ENCODE measurements at places on chromosomes 2 and 18.

DNA sequence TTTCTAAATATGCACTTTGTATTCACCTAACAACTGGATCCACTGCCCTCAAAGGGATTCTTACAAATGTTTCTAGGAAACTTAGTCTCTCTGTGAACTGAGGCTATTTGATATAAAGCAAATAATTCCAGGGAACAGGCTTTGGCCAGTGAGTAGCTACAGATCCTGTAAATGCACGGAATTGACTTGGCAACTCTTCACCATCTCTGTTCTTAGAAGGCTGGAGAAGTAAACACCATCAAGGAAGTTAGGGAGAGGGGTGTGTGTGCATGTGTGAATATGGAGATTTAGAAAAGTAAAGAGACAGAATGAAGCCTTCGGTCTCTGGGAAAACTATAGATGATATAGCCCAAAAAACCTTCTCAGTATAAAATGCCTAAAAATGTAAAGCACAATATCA lies 10.7 kb downstream of the CIDEA start:
- DNase-seq: no peak

- DNase-seq: no peak
Measured at GRCh38 chr2:16185801-16186272, 245.5 kb downstream of the MYCN start.

DNA sequence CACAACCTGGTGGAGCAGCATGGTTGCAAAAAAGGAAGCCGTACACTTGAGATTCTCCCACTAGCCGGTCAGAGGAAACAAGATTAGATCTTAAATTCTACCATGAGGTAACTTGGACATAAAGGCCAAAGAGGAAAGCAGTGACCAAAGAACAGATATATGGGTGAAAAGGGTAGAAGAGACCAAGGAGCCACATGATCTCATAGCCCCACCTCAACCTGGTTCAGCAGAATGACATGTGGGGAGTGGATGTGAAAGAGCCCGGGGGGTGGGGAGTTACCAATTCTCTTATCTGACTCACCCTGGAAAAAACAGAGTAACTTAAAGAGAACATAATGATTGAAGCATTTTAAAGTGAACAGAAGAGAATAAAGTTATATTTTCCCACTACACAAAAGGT lies 683.0 kb downstream of the DSC3 start:
- DNase-seq: no peak

- no peak for DNase-seq
Measured at GRCh38 chr2:219557791-219558785, 13.3 kb downstream of the OBSL1 start.

DNA sequence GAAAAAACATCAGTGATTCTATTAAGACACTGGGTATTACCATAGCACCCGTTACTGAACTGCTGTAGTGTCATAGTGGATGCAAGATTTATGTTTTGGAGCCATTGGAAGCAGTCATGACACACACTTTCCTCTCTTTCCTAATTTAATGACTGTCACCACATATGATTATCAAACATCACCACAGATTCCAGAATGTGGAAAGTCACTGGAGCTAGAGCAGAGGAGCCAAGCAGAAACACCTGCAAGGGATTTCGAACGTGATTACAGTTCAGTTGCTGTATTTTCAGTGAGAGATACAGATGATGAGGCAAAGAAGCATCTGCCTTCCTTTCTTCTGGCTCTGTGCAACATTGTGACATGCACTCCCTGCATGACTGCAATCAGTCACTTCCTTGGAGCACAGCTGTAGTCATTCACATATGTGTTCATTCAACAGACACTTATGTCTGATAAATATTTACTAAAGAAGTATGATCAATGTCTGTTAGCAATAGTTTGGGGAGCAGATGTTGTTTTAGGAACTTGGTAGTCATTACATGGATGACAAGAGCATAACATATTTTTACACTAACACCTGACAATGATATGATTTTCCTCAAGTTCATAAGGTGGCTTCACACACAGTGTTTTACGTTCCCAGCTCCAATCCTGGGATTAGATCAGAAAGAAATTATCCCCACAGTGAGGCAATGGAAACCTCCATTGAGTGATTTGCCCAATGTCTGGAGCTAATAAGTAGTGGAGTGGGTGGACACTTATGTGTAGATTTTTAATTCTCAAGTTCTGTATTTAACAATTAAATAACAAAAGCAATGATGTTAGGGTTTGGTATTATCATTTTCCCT lies 416.6 kb downstream of the PLCL1 start:
- DNase-seq: no peak

DNA sequence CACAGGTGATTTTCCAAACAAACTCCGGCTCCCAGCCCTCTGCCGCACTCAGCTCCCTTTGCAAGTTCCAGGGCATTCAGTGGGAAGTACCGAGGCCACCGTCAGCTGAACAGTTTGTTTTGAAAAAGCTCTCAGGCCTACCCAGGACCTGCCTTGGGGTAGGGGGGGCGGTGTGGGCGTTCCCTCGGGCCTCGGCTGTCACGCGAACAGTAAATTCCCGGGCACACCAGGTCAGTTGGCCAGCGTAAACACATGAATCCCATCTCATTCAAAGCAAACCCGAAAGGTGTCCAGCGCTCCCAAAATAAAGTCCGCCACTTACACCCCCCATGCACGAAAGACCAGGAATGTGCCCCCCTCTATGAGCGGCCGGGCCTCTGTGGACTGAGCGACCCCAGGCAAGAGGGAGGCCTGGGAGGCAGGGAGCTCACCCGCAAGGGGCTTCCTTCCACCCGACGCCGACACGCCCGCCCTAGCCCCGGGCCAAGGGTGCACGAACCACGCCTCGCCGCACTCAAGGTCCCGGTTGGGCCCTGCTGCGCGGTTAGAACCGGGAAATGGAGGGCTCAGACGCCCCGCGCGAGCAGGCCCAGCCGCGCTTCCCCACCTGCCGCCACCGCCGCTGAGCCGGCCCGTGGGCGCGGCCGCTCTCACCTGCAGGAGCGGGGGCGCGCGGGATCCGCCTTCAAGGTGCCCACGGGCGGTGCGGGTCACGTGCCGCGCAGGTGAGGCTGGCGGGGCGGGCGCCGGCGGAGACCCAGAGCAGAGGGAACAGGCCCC lies at the start of gene WDSUB1:
WDSUB1 (minus strand) TSS at position 775 of the 780 bp plus-strand sequence. CDS start 3,634 bp downstream, outside the sequence.
- no peak for DNase-seq

DNA sequence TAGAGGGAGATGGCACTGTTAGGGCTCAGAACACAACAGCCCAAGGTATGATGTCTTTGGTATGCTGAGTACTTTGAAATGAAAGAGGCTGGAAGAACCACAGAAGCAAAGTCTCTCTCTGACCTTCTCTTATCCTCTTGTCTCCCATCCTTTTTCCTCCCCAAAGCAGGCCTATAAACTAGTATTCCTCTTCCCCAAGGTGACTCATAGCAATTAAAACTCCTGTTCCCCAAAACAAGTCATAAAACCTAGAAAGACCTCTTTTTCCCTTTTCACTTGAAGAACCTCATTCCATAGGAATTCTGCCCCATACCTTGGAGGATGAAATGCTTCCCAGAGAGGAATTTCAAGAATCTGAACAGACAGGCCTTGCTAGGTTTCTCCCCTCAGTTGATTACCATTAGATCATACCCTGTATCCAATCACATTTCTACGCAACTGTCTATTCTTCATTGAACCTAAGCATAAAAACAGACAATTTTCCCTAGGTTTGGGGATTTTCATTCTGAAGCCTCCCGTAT lies 25.7 kb downstream of the MDH1 start:
- no peak for DNase-seq

- no peak for DNase-seq
Measured at GRCh38 chr2:203077451-203077850, 62.8 kb downstream of the NBEAL1 start.

- no peak for DNase-seq
Measured at GRCh38 chr2:30482011-30482410, 35.0 kb downstream of the LCLAT1 start.

GRCh38 chr2:240482141-240482540 lies 46.7 kb downstream of the GPC1 start:
- DNase-seq: no peak

DNA sequence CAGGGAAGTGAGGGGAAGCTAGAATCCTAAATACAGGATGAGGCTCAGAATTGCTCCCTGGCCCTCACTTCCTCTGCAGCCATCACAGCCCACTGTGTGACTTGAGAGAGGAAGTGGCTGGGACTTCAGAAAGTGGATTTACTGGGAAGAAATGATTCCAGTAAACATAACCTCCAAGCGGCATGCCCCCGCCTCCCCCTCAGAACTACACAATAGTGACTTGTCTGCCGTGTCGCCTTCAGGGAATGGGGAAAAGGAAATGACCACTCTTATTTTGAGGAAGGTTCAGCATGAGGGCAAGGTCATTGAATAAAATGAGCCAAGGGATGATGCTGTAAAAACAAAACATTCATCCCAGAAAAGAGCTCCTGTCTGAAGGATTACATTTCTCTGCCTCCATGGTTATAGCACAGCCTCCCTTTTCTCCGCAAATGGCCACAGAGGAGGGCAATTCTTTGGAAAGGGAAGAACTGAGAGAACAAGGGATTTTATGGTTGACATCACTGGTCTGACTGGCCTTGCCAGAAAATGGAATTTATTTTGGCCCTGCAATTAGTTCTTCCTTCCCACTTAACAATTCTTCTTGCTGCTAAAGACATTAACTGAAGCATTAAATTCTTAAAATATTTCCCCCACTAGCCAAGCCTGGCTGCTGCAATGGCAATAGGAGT lies 78.9 kb upstream of the DAPL1 start:
- DNase-seq: no peak

DNA sequence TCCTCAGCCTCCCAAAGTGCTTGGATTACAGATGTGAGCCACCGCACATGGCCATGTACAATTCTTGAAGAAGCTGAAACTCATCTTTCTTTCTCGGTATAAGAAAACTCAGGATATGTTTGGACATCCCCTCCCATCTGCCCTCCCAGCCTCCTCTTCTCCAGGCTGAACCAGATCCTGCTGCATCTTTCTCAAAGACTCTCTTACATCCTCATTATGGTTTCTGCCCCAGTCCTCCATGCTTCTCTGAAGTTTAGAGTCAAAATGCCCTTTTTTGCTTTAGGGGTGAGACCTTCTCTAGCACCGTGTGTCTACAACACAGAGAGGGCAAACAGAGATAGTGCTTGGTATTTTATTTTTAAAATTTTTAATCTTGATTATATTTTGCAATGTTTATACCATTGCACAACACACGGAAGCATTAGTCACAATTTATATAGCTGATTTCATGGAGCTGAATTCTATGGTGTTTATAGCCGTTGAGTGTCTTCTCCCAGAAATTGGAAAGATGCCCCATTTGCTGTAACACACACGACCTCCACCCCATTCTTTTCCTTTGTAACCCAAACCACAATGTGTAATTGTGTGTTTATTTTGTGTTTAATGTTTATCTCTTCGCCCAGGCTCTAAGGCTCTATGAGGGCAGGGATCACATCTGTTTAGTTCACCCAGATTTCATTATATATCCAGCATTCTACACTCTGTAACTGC lies 206.0 kb upstream of the TNP1 start:
- DNase-seq: no peak

DNA sequence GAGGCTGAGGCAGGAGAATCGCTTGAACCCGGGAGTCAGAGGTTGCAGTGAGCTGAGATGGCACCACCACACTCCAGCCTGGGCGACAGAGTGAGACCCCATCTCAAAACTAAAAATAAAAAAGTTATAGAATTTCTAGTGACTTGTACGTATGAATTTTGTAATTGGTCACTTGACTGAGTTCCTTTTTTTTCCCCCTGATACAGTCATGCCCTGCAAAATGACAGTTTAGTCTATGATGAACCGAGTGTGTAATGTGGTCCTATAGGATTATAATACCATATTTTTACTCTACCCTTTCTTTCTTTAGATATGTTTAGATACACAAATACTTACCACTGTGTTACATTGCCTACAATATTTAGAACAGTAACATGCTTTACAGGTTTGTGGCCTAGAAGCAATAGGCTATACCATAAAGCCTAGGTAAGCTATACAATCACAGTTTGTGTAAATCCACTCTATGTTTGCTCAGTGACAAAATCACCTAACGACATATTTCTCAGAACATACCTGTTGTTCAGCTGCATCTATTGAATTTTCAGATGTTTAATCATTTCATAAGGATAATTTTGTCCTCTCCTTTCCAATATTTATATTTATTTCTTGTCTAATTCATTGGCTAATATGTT lies 25.4 kb downstream of the SOCS6 start:
- no peak for DNase-seq

GRCh38 chr2:5921081-5921642 lies 229.0 kb downstream of the SOX11 start:
- DNase-seq: no peak

DNA sequence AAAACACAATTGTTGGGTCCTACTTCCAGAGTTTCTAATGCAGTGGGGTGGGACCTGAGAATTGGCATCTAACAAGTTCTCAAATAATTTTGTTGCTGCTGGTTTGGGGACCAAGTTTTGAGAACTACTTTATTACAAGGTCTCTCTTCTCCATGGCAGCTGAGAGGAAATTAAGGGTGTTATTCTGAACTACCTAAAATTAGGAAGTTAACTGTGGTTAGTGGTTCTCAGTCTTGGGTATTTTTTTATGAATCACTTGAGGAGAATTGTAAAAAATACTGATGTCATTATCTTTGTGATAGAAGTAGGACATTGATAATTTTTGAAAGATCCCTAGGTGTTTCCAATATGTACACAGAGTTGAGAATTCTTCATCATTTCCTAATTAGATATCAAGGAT lies 210.2 kb downstream of the MC4R start:
- no peak for DNase-seq

Data from activated naive CD4-positive, alpha-beta T cell treated with anti-CD3 and anti-CD28 coated beads, Interleukin-2, amount 10 ng/mL, durations not matched to agents 7 days and 5 days (primary cell).